Brain microvascular endothelial cell (primary cell): ENCODE measurements at places on chromosomes 12 and 14.

DNA sequence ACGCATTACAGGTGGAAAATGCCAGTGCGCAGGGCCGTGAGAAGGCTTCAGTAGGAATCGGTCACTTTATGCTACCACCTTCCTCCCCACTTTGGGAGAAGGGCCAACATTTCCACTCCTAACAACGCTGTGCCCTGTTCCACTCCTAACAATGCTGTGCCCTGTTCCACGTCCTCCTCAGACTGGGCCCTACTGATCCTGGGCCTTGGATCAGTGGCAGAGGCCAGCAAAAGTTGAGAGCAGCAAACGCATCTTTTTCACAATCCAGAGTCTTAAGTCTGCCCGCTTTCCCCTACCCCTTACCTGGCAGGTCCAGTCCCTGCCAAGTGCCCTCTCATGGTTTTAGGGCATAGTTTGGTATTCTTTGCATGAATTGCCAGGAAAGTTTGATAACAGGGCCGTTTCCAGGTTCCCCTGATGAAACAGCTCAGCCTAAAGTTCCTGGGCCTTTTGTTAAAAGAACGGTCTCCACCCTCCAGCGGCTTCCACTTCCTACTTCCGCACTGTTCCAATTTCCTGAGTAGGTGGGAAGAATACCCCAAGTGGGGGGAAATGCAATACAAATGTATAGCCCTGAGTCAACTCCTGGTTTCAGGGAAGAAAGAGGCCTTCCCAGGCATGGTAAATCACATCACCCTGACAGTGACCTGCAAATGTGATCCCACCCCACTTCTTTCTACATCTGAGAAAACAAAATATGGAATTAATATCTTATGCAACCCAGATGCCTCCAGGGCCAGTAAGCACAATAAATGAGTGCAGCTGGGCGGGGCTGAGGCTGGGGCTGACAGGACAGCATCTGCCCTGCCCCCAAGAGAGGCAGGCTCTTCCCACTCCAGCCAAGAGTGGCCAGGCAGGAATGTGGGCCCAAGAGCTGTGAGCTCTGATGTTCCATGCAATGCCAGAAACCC, 15.0 kb downstream of the KCTD10 start:
- peak; percentile 94 for DNase-seq

DNA sequence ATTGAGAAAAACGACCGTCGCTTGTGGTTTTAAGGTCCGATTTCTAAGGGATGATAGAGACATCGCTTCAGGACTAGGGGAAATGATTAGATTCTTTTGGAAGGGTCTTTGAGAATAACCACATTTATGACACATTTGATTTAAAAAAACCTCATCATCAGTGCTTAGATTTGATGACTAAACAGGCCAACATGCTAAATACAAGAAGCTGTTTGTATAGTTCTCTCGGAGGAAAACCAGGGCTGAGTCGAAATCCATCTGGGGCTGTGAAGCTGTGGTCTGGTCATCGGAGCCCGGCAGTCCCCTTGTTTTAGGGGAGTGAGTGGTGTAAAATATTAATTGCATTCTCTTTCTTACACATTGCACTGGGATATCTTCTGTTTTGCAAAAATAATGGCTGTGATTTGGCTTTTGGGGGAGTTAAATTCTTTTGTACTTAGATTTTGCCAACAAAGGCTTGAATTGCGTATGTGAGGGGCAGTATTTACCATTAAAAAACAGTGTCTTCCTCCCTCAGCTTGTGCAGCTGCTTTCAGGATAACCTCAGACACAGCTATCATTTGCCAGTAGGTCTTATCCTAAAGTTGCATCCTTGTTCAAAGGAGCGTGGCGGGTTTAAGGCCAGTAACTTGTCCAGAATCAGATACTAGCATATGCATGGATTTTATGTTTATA, 550 bp downstream of the GNG2 start:
- DNase-seq, result no peak

- DNase-seq, result peak; percentile 92
Observed at GRCh38 chr12:6323340-6323994, 13.0 kb downstream of the PLEKHG6 start.

GRCh38 chr12:120106151-120106550, 10.4 kb downstream of the RAB35 start:
- DNase-seq, result no peak

DNA sequence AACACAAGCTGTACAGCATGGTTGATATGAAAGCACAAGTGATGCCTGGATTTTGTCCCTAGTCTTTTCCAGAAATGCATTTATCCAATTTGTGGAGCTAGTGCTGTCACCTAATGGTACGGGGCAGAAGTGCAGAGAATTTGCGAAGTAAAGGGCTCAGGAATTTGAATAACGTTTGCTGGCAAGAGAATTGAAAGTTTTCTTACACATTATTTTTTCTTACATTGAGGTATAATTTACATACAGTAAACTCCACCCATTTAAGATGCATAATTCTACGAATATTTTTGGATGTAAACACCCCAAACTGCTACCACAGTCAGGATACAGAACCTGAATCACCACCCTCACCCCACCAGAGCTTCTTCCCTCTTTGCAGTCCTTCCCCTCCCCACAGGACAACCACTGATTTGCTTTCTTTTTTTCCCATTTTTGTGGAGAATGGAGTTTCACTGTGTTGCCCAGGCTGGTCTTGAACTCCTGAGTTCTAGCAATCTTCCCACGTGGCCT, 3.5 kb downstream of the AICDA start:
- DNase-seq, result peak; percentile 31

GRCh38 chr12:105803292-105803691, 335.5 kb downstream of the NUAK1 start:
- no peak for DNase-seq

- DNase-seq, result no peak
Observed at GRCh38 chr12:33596061-33596460, 156.4 kb upstream of the SYT10 start.

DNA sequence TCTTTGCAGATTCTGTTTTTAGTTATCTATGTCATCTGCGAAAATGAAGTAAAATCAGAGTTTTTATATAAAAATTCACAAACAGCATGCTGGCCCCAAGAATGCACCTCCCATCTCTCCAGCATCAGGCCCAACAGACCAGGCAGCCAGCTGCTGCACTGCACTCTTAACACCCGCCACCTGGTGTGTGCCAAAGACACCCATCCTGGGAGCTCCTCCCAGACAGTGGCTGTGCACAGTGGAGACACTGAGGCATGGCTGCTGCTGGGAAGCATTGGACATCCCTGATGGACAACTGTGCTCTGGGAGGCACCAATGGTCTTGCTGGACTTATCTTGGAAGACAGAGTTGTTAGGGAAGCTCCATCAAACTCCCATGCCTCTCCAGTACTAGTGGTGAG, 817.2 kb downstream of the TMEM121 start:
- no peak for DNase-seq

DNA sequence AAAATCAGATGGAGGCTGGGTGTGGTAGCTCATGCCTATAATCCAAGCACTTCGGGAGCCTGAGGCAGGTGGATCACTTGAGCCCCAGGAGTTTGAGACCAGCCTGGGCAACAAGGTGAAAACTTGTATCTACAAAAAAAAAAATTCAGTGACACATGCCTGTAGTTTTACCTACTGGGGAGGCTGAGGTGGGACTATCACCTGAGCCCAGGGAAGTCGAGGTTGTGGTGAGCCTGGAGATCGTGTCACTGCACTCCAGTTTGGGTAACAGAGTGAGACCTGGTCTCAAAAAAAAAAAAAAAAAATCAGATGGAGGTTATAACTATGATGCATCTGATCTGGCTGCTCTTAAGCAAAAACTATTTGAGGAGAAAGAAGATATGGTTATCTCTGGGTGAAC, 26.6 kb upstream of the PPFIBP1 start:
- DNase-seq, result no peak

DNA sequence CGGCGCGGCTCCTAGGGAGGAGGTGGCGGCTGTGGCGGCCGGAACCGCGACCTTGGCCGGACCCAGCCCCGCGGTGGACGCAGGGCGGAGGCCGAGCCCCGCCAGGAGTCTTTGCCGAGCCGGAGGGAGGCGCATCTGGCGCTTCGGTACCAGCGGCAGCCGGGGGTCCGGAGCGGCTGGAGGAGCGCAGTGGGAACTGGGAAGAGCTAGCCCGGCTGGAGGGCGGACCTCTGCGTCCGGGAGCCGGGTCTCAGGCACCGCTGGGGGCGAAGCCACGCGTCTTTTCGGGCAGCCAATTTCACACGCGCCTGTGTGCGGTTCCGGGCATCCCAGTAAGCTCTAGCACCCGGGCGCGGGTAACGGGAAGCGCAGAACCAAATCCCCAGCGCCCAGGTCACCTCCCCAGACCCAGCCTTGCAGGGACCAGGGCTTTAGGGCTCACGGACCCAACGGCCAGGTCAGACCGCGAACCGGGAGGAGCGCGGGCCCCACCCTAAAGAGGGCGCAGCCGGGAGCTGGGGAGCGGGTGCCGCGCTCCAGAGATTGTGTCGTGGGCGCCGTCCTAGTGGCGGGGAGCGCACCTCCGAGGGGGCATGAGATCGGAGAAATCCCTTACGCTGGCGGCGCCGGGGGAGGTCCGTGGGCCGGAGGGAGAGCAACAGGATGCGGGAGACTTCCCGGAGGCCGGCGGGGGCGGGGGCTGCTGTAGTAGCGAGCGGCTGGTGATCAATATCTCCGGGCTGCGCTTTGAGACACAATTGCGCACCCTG, 89.4 kb downstream of the GALNT8 start:
- no peak for DNase-seq

GRCh38 chr14:68393259-68393658, 399.6 kb downstream of the ZFP36L1 start:
- no peak for DNase-seq
